ENCODE measurements at places on chromosomes 1 and 21.

GRCh38 chr1:175548774-175549173, 194.6 kb downstream of the TNR start:
- DNase-seq, result no peak

- no peak for DNase-seq
Measured at GRCh38 chr1:206739411-206740076, 31.0 kb upstream of the IL19 start.

GRCh38 chr1:99777752-99778151, 11.3 kb upstream of the FRRS1 start:
- DNase-seq, result no peak

DNA sequence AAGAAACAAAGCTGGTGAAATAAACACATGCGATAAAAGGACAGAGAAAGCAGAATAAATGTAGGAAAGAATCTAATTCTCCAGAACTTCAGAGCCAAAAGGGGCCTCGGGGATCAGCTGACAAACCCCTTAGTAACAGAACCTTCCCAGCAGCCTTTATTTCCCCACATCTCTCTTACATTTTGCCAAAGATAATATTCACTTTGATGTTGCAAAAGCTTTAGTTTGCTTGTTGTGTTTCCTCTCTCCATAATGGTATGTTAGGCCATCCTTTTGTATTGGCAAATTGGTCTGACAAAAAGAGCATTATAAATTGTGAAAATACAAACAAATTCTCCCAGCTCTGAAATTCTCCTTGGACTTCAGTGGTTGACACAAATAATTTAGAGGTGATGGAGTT, 54.9 kb downstream of the OPTC start:
- DNase-seq, result no peak
